ENCODE measurements at places on chromosomes 11 and 22.
A peak's percentile ranks its signal among the peaks of the same experiment; 100 is the strongest.

- no peak for DNase-seq
Observed at GRCh38 chr22:40399621-40400020, 29.2 kb downstream of the SGSM3 start.

GRCh38 chr11:111631666-111632039, 29.4 kb downstream of the SIK2 start:
- DNase-seq: peak; percentile 64

- DNase-seq: no peak
Observed at GRCh38 chr22:30891781-30892180, 76.8 kb downstream of the MORC2 start.

- DNase-seq: peak; percentile 71
Observed at GRCh38 chr11:8989453-8989852, 14.3 kb downstream of the NRIP3 start.

GRCh38 chr22:45244916-45245315, 4.2 kb upstream of the KIAA0930 start:
- DNase-seq: no peak

DNA sequence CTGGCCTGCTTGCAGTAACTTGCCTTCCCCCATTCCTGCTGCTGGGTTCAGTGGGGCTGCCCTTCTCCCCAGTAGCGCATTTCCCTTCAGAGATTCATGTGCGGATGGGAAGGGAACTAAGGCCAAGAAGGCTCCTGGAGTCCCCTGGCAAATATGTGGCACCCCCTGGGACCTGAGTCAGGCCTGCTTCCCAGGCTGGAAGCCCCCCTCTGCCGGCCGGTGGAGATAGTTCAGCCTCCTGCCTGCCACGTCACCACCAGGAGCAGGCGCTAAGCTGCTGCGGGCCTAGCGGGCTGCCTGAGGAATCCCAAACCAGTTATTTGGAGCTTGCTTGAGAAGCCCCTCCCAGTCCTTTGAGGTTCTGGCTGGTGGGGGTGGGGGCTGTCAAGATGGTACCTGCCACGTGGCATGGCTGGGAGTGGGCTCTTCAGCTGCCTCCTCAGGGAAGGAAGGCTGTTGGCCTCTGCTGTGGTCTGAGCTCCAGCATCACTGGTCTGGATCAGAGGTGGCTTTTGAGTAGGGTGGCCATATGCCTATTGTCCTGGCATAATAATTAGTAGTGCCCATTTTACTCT, 2.0 kb downstream of the SERPINH1 start:
- DNase-seq: peak; percentile 81

- DNase-seq: no peak
Observed at GRCh38 chr22:28894334-28894733, 11.0 kb downstream of the ZNRF3 start.

DNA sequence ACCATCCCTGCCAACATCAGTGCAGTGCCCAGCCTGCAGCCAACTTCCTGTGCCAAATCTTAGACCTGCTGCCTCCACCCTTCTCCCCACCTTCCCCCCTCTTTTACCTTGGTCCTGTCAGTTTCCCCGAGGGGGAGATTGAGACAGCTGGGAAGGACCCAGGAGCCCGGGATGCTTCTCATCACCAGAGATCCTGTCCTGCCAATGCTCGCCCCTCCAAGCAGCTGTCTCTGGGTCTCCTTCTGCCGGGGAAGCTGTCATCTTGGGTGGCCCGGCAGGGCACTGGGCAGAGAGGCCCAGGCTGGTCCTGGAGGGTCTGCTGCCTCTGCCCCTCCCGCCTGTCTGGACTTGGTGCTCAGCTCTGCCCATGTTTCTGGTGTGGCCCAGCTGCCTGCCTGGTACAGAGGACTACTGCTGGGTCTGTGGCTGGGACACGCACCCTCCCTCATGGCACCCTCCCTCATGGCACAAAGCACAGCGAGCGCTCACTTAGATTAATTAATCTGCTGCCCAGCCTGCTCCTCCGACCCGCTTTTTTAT, 60.4 kb upstream of the THY1 start:
- no peak for DNase-seq

DNA sequence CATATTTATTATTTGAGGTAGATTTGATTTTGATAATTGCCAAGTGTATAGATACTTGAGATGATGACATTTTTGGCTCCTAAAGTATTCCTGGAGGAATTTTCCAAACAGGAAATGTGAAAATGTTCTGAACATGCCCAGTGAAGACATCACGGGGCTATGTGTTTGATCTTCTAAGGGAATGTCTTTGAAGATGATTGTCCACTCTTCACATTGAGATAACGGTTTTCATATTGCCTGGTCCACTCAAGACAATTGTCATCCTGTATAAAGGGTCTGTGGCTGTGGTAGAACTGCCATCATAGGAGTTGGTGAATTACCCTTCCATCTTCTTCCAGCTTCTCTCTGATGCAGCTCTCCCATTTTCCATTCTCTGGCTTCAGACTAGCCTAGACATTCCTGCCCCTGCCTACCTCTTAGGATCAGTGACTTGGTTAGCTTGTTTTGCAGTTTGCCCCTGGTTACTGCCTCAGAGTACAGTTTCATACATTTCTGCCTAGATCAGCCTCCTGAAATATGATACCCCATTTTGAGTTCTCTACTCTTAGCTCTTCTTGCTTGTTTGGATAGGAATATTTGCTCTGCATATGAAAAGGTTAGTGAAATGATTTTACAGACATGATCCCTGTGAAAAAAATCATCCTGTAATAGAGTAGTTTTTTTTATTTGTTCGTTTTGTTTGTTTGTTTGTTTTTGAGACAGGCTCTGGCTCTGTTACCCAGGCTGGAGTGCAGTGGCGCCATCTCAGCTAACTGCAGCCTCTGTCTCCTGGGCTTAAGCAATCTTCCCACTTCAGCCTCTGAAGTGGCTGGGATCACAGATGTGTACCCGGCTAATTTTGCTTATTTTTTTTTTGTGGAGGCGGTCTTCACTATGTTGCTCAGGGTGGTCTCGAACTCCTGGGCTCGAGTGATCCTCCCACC, 111.4 kb upstream of the SORL1-AS1 start:
- DNase-seq: no peak

GRCh38 chr11:554428-555226, 5.9 kb downstream of the LMNTD2 start:
- DNase-seq: peak; percentile 71
